Stimulated activated CD8-positive, alpha-beta memory T cell treated with anti-CD3 and anti-CD28 coated beads, Interleukin-2, amount 100 ng/mL, for 1 hour (primary cell): ENCODE measurements at places on chromosomes 5 and 9.

- no peak for DNase-seq
Observed at GRCh38 chr5:124317451-124317850, 429.0 kb downstream of the ZNF608 start.

DNA sequence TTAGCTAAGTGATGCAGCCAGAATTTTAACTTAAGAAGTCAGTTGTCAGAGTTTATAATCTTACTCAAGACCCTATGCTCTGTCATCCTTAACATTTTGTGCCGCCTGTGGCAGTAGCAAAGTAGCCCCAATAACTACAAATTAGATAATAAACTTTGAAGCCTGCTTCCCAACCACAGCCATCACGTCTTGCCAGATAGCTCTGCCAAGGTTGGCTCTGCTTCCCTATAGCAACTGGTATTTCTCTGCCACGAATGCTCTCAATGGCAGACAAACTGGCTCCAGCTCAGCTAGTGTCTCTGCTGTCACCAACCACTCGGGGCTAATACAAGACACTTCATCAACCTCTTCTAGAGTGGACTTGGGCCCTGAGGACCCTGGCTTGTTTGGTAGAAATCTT is 576.1 kb downstream of the CDH12 start:
- no peak for DNase-seq

DNA sequence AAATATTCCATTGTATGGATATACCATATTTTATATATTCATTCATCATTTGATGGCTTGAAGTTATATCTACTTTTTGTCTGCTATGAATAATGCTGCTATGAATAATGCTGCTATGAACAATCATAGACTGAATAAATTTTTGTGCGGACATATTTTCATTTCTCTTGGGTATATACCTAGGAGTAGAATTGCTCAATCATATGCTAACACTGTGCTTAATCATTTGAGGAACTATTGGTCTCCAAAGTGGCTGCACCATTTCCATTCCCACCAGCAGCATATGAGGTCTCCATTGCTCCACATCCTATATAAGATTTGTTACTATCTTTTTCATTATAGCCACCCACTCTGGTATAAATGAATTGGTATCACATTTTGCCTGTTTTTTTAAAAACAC is 18.3 kb upstream of the TEK start:
- no peak for DNase-seq

- no peak for DNase-seq
Observed at GRCh38 chr9:104784098-104784497, 20.2 kb downstream of the NIPSNAP3B start.

GRCh38 chr5:118906947-118907346 is 81.4 kb downstream of the DTWD2 start:
- DNase-seq, result no peak

- no peak for DNase-seq
Observed at GRCh38 chr5:14506140-14506538, 75.5 kb upstream of the OTULINL start.

DNA sequence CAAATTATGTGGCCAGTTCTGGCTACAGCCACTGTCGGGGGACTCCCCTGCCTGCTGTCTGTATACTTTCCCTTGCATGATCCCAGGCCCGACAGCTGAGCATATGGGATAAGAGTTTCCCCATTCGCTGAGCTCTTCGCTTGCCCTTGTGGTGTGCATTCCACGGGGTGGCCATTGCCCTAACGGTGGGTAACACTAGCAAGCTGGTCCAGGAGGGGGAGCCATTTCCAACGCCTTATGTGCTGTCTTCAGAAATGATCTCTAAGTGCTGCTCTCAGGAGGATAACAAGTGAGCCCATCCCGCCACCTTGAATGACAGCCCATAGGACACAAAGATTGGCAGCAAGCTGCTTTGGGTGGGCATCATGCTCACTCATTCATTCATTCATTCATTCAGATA is 190.9 kb downstream of the FSTL4 start:
- DNase-seq, result no peak

GRCh38 chr5:170753311-170753710 is 30.2 kb upstream of the GABRP start:
- DNase-seq, result no peak

- DNase-seq, result no peak
Observed at GRCh38 chr9:127163409-127163808, 41.0 kb upstream of the ANGPTL2 start.

- DNase-seq, result no peak
Observed at GRCh38 chr5:66888613-66889012, 292.4 kb downstream of the MAST4 start.

GRCh38 chr9:92404042-92404836 is at the start of gene OGN:
TSS of gene OGN (minus strand) at chr9:92404578. CDS start at chr9:92403407, 1,171 bp downstream.
- DNase-seq, result no peak

DNA sequence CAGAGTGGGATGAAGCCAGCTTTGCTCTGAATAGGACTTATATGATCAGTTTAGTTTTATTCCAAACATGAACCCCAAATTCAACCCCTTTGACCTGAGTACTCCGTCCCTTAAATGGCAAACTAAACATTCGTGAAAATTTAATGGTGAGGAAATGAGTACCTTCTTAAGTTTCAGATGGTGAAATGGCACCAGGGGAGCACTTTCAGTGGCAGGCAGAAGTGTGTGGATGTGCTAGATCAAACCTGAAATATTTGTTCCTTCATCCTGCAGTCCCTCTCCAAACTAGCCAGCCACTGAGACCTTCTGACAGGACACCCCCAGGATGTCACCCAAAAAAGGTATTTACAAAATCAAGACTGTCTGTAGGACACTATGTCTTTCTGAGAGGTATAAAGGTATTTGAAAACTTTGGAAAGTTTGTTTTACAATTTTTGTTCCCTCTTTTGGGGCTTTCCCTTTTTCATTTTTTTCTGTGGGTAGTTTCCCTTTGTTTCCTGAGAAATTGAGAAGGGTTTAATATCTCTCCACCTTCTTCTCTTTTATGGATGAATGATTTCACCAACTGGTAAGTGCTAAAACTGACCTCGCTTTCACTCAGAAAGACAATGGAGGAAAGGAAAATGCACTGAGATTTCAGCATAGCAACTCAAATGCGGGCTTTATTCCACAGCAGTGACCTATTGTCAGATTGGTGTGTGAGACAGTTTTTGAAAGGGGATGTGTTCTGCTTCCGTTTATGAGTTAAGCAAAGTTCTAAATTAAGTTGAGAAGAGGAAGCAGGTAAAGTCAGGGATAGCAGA is 127.1 kb downstream of the TMC1 start:
- DNase-seq, result no peak
